Muscle of leg (tissue), 16 donors: ENCODE measurements at places on chromosomes 2 and 18. TPM values are rescaled to one million over a fixed set of nuclear protein-coding genes. Genes with fewer than 3 reads are reported as not detected.

DNA sequence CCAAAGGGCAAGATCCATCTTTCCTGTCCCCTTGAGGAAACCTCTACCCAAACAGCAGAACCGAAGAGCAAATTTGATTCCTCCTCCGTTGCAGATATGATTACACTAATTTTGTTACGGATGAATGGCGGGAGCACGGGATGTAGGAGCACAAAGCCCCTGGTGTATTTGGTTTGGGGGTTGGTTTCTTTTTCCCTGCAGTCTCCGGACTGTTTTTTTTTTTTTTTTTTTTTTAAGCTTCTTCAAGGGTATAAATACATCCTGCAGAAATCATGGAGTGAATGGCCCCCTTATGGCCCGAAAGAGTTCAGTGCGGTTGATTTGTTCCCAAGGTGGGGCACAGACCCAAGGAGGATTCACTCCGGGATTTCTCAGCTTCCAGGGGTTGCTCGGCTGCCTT lies 135.3 kb upstream of the SH3BP4 start:
- H3K27me3 ChIP-seq, result peaks cover 2% of the 10 kb centered on the region
- H3K4me1 ChIP-seq, result peaks cover 4% of the 10 kb centered on the region
- H3K36me3 ChIP-seq, result no peaks in the 10 kb centered on the region
- DNase-seq, result no peak

Gene CAMKMT
- 4.4 TPM for total RNA-seq

Gene SRD5A2
- under 0.01 TPM for total RNA-seq

- H3K4me3 ChIP-seq, result no peak overlapping the region
- no peaks in the 10 kb centered on the region for H3K27me3 ChIP-seq
- H3K27ac ChIP-seq, result no peak overlapping the region
- H3K36me3 ChIP-seq, result no peaks in the 10 kb centered on the region
Observed at GRCh38 chr18:63287691-63288220, 31.8 kb downstream of the BCL2 start.

GRCh38 chr2:69138793-69139459 lies 125.9 kb downstream of the ANTXR1 start:
- H3K27ac ChIP-seq, result no peak overlapping the region
- DNase-seq, result no peak
- peaks cover 7% of the 10 kb centered on the region for H3K36me3 ChIP-seq
- H3K4me3 ChIP-seq, result no peak overlapping the region
- no peaks in the 10 kb centered on the region for H3K27me3 ChIP-seq

DNA sequence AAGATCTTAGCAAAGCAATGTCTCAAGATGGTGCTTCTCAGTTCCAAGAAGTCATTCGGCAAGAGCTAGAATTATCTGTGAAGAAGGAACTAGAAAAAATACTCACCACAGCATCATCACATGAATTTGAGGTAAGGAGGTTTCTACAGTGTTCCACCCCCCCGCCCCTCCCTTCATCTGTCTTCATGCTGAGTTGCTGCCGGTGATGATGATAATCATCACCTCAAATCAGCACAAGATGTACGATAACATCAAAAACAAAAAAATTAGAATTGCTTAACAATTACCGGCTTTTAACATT lies 14.6 kb downstream of the UGP2 start:
- peaks cover 29% of the 10 kb centered on the region for H3K36me3 ChIP-seq
- H3K27me3 ChIP-seq, result no peaks in the 10 kb centered on the region

Gene C2orf80
- total RNA-seq, result not detected

- H3K36me3 ChIP-seq, result no peaks in the 10 kb centered on the region
- no peaks in the 10 kb centered on the region for H3K4me1 ChIP-seq
- H3K27me3 ChIP-seq, result no peaks in the 10 kb centered on the region
- no peak overlapping the region for H3K4me3 ChIP-seq
- no peak overlapping the region for H3K27ac ChIP-seq
- no peak for DNase-seq
Observed at GRCh38 chr2:102512161-102512560, 39.1 kb downstream of the SLC9A4 start.
